ENCODE measurements at places on chromosomes 6 and 20. TPM values are rescaled to one million over a fixed set of nuclear protein-coding genes. Genes with fewer than 3 reads are reported as not detected.
A peak's percentile ranks its signal among the peaks of the same experiment; 100 is the strongest.

The TJAP1 gene
- total RNA-seq: 30.6 TPM

GRCh38 chr20:48681201-48681872 lies 146.5 kb downstream of the PREX1 start:
- peak; percentile 15 for DNase-seq

DNA sequence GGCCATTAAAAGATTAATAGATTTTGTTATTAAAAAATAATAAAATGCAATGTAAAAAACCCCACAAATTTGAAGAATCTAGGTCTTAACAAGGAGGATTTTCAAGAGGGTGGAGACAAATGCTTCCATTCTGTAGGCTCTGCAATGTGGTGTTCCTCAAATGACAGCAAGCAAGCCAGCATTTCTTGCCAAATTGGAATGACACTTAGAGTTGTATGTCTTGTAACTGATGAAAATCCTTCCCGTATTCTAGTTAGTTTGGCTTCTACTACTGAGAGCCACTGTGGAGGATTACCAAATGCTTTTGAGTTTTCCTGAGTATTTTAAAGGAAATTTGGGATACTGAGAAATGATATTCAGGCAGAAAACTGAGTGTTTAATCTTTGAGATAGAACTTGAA lies 1225.5 kb upstream of the CITED2 start:
- DNase-seq: no peak

GRCh38 chr6:97765461-97765860 lies 482.4 kb upstream of the MMS22L start:
- no peak for DNase-seq

DNA sequence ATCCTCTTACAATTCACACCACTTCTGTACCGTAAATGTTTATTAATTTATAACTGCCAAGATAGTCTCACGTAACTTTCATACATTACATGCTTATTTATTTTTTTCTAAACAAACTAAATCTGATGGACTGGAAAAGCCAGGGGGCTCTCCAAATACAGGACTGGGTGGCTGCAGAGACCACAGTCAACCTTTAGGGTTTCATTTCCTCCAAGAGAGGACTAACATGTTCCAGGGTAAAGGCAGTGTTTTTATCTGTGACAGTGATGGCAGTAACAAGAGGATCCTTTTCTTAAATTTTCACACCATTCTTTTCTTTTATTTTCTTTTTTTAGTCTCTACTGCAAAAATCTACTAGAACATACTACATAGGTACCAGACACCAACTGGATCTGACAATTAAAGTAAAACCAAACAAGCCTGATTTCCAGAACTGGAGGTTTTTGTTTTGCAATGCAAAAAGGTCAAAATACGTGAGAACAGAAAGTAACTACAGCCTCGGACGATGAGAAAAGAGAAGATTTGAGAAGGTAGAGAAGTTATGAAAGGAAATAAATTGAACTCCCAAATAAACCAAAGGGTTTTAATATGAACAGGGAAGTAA lies 1.2 kb downstream of the LMBRD1 start:
- DNase-seq: no peak

The HLA-DRB5 gene
- 127 TPM for total RNA-seq

GRCh38 chr20:2879146-2879545 lies 5.9 kb downstream of the PTPRA start:
- DNase-seq: peak; percentile 45

- DNase-seq: no peak
Observed at GRCh38 chr20:61422636-61423425, 170.8 kb downstream of the CDH4 start.

The LINC00237 gene
- not detected for total RNA-seq

GRCh38 chr6:34891296-34891695 lies 2.2 kb downstream of the ANKS1A start:
- DNase-seq: no peak

GRCh38 chr20:45235995-45236394 lies 14.8 kb downstream of the SEMG2 start:
- DNase-seq: no peak

DNA sequence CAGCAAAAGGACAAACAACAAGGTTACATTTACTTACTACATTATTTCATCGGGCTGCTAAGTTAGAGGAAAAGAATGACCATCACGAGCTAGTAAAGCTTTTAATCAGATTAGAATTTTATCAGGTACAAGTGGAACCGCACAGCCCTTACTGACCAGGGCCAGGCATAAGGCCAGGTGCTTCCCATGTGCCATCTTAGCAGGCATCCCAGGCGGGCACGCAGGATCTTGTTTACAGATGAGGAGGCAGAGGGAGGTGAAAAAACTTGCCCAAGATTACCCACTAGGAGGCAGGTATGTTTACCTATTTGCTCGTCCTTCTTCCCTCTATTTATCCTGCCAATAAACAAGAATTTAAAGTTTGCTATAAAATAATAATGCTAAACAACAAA lies 10.7 kb downstream of the EZR start:
- no peak for DNase-seq

DNA sequence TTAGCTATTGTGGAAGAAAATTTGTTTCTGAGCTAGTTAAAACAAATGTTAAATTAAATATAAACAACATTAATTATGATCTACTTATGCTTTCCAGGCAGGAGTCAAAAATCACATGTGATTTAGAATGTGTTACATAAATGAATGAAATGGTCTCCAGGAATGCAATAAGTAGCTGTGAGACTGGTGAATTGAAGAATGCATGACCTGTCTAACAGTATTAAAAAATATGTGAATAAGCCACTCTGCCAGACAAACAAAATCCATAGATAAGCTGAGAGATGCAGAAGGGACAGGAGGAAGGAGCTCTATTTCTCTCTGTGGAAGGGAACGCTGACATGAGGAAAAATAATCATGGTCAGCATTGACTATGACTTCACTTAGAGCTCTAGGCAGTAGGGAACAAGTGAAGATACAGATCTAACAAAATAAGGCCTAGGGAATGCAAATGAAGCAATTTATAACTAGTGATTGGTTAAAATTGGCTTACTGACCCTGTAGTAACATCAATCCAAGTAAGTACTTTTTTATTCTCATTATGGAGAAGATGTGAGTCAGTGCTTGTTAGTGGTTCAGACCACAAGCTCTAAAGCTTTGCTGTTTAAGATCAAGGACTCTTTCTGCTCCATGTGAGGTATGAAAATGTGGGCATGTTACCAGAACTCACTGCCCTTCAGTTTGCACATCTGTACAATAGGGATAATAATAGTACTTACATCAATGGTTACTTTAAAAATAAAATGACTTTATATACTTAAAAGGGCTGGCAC lies 432.6 kb downstream of the MMUT start:
- no peak for DNase-seq

DNA sequence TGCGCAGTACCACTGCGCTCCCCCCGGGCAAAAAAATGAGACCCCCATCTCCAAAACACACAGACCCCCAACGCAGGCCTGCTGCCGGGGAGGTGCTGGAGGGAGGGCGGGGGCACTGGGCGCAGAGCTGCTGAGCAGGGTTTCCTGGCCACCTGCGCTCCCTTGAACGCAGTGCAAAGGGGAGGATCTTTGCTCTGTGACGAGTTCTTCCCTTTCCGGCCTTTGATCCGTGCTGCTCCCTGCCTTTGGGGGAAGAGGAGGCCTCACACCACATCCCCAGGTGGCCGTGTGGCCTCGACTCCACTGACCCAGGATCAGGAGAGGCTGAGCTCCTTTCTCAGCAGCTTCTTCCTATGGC lies 8.9 kb upstream of the COL20A1 start:
- no peak for DNase-seq

The KIF25 gene
- total RNA-seq: not detected

DNA sequence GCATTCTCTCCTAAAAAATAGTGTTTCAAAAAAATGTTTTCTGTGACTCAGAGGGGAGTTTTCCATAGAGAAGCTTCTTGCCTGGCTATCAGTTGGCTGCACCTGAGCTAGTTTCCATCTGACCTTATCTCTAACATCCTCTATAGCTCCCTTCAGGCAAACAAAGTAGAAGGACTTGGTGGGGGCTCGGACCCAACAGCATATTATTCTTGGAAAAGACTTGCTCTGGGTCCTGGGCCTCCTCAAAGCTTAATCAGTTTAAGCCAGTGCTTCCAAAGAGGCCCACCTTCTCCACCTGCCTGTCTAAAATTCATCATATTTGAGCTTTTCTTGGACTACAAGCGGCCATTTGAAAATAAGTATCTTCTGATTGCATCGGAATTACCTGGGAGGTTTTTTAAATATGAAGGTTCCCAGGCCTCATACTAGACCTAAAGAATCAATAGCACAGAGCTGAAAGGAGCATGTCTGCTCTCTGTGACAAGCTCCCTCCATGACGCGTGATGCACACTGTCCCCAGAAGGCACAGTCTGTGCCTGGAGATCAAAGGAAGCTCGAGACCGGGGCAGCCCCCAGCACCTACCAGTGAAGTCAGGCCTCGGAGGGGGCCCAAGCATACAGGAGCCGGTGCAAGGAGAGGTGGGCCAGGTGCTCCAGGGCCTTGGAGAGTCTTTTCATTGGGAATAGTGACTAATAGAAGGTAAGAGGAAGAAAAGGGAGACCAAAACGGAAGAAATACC lies 80.6 kb upstream of the HIVEP1 start:
- DNase-seq: no peak

DNA sequence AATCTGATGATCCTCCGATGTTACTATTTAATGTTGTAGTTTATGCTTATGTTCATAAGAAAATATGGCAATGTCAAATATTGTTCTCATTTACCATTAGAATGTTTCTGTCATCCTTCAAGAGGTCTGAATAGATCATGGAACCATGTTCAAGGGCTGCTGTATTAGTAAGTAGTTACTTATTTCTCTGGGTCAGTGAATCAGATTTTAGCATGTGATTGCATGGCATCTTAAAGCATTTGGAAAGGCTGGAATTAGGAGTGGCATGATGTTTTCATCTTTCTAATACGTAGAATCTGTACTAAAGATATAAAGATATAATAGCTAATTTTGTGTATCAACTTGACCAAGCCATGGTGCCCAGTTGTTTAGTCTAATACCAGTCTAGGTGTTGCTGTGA lies 40.5 kb upstream of the NKX2-4 start:
- DNase-seq: no peak

- DNase-seq: peak; percentile 52
Observed at GRCh38 chr6:145015739-145016558, 719.4 kb downstream of the EPM2A start.

DNA sequence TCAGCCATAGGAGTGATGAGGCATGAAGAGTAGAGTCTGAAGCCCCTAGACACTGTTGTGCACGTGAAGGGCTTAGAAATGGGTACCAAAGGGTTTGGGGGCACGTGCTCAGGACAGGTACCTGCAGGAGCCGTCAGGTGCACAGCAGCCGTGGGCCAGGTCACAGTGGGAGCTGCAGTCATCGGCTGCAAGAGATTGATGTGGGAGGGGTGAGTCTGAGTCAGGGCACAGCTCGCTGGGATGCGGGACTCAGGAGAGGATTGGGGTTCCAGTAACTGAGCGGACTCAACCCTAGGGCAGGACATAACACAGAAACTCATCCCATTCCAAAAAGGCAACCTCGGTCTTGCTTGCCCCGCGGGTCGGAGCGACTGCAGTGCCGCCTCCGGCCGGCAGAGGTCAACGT lies 1.1 kb downstream of the DLK2 start:
- DNase-seq: no peak

Data from aorta (tissue), 5 donors.